Suprapubic skin (tissue), 4 donors: ENCODE measurements at places on chromosomes 12 and 14. TPM values are rescaled to one million over a fixed set of nuclear protein-coding genes. Genes with fewer than 3 reads are reported as not detected.

GRCh38 chr12:14239350-14239934 lies 126.0 kb upstream of the ATF7IP start:
- H3K4me3 ChIP-seq = peak overlapping the region; percentile 26
- peaks cover 27% of the 10 kb centered on the region for H3K4me1 ChIP-seq
- H3K27me3 ChIP-seq = no peaks in the 10 kb centered on the region
- no peak for DNase-seq

DNA sequence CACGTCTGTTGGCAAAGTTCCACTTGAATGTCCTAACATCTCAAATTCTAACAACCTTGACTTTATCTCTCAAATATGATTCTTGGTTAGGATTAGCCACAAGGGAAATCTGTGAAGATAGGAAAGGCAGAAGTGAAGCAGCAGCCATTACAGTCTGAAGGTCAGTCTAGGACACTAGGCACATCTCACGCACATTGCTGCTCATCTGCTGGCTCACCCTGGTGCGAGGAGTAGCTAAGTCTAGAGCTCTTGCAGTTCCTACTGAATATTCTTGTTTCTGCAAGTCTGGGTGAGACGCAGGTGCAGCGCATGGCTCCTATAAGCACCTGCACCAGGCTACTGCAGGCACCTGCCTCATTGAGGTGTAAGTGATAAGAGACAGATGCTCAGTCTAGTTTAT lies 6.4 kb upstream of the SLC25A3 start:
- H3K4me3 ChIP-seq = no peak overlapping the region
- DNase-seq = no peak
- H3K27me3 ChIP-seq = no peaks in the 10 kb centered on the region
- no peaks in the 10 kb centered on the region for H3K36me3 ChIP-seq
- no peak overlapping the region for H3K27ac ChIP-seq

DNA sequence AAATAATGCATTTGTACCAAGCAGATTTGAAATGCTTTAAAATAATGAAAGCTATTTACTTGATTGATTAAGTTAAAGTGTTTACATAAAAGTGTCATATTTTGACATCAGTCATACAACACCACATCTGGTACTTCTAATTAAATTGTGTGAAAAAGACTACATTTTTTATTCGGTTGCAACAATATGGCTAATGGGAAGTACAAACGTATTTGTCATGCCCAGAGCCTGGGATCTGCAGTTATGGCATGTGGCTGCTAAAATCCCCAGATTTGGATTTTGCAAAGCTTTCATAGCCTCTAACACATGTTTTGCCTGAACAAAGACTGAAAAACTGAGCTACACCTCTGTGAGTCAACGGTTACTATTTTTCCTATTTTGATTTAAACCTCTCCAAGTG lies 66.6 kb downstream of the LLPH start:
- no peak overlapping the region for H3K4me3 ChIP-seq
- H3K27me3 ChIP-seq = peaks cover 6% of the 10 kb centered on the region
- no peak overlapping the region for H3K27ac ChIP-seq
- no peaks in the 10 kb centered on the region for H3K4me1 ChIP-seq
- H3K36me3 ChIP-seq = no peaks in the 10 kb centered on the region
- DNase-seq = no peak

- no peak for DNase-seq
- no peaks in the 10 kb centered on the region for H3K36me3 ChIP-seq
- H3K27me3 ChIP-seq = no peaks in the 10 kb centered on the region
- no peak overlapping the region for H3K27ac ChIP-seq
Measured at GRCh38 chr14:55272922-55273321, 1.7 kb downstream of the FBXO34 start.

FAM181A gene
- total RNA-seq = not detected

DCN gene
- 549 TPM for total RNA-seq

KCNA5 gene
- not detected for total RNA-seq
